ENCODE measurements at places on chromosomes 2 and 18. TPM values are rescaled to one million over a fixed set of nuclear protein-coding genes. Genes with fewer than 3 reads are reported as not detected.

GRCh38 chr2:46075848-46076247, 221.4 kb upstream of the EPAS1 start:
- H3K36me3 ChIP-seq: no peaks in the 10 kb centered on the region
- no peaks in the 10 kb centered on the region for H3K27me3 ChIP-seq
- no peak overlapping the region for H3K4me3 ChIP-seq
- no peak overlapping the region for H3K27ac ChIP-seq

GRCh38 chr2:241900251-241901017, 30.9 kb downstream of the RTP5 start:
- DNase-seq: no peak
- no peak overlapping the region for H3K27ac ChIP-seq
- H3K36me3 ChIP-seq: no peaks in the 10 kb centered on the region
- no peak overlapping the region for H3K4me3 ChIP-seq
- H3K27me3 ChIP-seq: peaks cover 16% of the 10 kb centered on the region
- H3K4me1 ChIP-seq: peaks cover 2% of the 10 kb centered on the region

DNA sequence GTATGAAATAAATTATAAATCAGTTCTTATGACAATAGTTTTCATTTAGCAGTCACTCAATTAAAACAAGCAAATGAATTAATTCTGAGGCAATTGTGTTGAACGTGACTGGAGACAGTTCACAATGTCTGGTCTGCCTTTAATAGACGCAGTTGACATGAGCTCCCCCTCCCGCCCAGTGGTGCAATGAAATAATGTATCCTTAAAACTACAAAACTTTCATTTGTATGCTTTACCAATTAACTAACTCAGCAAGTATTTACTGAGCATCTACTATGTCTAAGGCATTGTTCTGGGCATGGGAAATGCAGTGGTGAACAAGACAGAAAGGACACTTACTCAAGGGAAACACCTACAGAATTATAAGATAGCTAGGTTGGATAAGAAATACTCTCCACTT, 3.5 kb upstream of the DSC2 start:
- peaks cover 9% of the 10 kb centered on the region for H3K4me1 ChIP-seq
- H3K27me3 ChIP-seq: no peaks in the 10 kb centered on the region
- no peak overlapping the region for H3K27ac ChIP-seq
- H3K36me3 ChIP-seq: no peaks in the 10 kb centered on the region

DNA sequence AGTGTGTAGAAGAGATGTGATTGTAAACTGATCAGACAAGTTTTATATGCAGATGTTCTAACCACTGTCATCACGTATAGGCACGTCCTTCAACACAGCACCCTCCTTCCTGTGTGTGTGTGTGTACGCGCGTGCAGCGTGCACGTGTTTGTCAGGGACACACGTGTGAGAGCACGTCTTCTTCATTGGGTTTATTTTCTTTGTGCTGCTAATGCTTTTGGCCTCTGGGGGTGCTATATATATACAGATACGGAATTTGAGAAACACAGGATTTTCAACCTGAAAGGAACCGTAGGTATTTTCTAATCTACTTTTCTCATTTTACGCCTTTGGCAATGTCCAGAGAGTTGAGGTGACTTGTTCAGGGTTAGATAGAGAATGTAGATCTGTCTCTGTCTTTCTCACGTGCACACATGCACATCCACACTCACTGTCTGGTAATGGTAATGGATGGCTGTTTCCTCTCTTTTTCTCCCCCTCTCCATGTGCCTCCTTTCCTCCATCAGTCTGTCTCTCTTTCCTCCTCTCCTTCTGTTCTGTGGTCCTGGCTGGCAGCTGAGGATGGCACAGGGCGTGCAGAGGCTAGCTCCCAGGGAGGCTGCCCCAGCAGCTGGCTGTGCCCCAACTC, 13.4 kb upstream of the CELF4 start:
- peaks cover 8% of the 10 kb centered on the region for H3K27me3 ChIP-seq
- no peak overlapping the region for H3K27ac ChIP-seq
- no peaks in the 10 kb centered on the region for H3K36me3 ChIP-seq
- H3K4me1 ChIP-seq: no peaks in the 10 kb centered on the region
- H3K4me3 ChIP-seq: no peak overlapping the region

GRCh38 chr18:22678486-22678885, 254.6 kb upstream of the RBBP8 start:
- no peak overlapping the region for H3K4me3 ChIP-seq
- H3K36me3 ChIP-seq: no peaks in the 10 kb centered on the region
- H3K27ac ChIP-seq: no peak overlapping the region
- DNase-seq: no peak
- no peaks in the 10 kb centered on the region for H3K27me3 ChIP-seq

TNFRSF11A gene
- 3.6 TPM for total RNA-seq

RAB6C gene
- not detected for total RNA-seq

All from HepG2 (cell line).